NCI-H524 (cell line): ENCODE measurements at places on chromosomes 13 and 19.
A peak's percentile ranks its signal among the peaks of the same experiment; 100 is the strongest.

GRCh38 chr19:10453852-10454251, 33.5 kb downstream of the PDE4A start:
- DNase-seq, result no peak

DNA sequence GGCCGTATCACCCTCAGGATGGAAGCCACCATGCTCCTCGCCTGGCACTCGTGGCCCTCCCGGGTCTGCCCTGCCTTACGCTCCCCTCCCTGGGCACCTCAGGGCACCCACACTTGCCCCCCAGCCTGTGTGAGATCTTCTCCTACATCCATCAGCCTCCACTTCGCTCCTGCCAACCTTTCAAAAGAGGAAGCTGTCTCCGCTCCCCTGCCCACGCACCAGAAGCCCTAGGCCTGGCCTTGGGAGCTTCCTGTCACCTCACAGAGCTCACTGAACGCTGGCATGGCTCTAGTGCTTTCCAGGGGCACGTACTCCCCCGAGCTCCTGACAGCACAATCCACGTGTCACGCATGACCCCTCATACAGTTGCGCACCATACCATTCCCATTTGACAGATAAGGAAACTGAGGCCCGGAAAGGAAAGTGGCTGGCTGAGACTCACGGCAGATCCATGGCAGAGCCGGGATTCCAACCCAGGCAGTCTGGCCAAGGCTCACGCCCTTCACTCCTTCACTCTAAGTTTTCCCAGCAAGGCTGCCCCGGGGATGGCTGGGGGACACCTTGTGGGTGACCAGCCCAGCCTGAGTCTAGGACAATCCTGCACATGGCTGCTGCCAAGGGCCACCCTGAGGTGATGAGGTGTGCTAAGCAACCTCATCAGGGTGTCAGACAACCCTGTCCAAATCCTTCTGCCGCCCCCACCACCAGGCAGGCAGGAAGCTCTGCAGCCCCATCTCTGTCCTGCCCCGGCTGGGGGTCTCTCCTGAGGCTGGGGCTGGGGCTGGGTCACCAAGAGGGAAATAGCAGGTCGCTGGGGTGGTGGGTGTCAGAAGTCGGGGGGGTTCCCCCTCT, 19.3 kb downstream of the PPP1R12C start:
- DNase-seq, result no peak

DNA sequence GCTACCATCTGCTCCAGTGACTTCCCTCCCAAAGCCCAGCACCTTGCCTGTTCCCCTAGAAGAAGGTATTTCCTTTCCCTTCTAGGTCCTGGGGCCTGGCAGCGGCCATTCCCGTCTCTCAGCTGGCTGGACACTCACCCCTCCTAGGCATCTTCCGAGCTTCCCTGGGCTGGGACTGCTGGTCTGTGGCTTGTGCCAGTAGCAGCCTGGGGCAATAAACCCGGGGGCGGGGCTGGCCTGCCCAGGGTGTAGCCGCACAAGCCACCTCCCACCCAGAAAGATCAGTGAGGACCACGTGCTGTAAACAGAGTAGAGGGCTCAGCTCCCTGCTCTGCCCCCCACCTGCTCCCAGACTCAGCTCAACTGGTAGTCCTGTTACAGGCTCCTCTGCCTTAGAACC, 15.0 kb downstream of the LIPE start:
- DNase-seq, result peak; percentile 34

GRCh38 chr13:71871176-71871754, 4.3 kb upstream of the DACH1 start:
- no peak for DNase-seq

GRCh38 chr19:2529473-2529918, 53.6 kb downstream of the GADD45B start:
- DNase-seq, result no peak

GRCh38 chr13:74187564-74187963, 53.4 kb upstream of the KLF12 start:
- no peak for DNase-seq

DNA sequence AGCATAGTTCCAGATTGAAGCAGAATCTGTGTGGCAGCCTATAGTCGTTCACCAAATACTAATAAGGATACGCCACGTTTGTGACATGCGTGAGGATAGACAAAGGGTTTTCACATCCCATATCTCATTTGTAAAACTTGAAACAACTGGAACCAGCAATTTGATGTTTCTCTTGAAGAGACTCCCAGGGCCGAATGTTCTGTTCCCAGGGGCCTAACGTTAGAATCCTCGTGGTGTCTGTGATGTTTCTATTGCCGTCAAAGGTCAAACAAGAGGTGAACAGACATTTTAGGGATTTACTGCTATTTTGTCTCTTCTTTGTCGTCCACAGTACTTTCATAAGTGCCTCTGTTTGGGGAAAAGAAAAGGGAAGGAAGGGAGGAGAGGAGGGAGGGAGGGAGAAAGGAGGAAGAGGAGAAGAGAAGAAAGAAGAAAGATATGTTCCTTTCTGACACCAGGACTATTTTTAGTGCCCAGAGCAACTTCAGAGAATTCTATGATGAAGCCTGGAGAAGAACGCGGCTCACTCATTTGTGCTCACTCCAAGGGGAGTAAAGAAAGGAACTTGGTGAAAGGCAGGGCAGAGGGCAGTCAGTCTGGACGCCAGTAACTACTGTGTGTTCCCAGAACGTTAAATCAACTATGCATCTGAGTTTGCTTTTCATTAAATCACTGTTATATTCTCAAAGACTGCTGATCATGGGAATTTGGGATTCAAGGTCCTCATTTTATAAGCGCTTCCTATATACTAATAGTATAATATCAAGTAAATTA, 154.5 kb downstream of the DCT start:
- DNase-seq, result no peak

GRCh38 chr13:40379794-40380578, 286.5 kb downstream of the FOXO1 start:
- no peak for DNase-seq

GRCh38 chr13:26680123-26680450, 80.5 kb downstream of the GPR12 start:
- DNase-seq, result peak; percentile 46

DNA sequence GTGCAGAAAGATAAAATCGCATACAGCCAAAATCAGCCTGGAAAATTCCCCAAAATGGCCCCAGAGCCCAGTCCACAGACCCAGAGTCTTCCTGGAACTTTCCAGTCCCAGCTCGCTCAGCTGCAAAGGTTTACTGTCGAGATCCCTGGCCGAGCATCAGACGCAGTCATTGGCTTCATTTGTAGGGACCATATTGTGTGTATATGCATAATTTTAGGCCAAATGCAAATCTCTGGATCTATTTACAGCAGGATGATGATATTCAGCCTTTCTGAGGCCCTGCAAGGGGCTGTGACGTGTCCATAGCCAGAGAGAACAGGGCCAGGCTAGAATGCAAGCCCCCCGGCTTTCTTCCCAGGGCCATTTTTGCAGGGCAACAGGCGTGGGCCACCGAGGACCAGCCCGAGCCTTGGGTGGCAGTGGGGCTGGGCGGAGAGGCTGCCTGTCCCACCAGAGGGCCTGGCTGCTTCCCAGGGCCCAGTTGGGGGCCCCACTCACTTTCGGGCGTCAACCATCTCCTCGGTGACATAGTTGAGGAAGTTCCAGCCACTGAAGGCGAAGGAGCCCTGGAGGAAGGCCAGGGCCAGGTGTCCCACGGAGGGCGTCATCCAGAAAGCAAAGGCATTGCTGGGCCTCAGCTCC, 13.7 kb downstream of the SLC7A10 start:
- no peak for DNase-seq

GRCh38 chr19:8600816-8601215, 9.7 kb downstream of the ADAMTS10 start:
- DNase-seq, result no peak
